Kidney glomerular epithelial cell (primary cell): ENCODE measurements at places on chromosomes 13 and 19.

GRCh38 chr19:12748489-12748888, 3.1 kb upstream of the BEST2 start:
- DNase-seq = no peak

DNA sequence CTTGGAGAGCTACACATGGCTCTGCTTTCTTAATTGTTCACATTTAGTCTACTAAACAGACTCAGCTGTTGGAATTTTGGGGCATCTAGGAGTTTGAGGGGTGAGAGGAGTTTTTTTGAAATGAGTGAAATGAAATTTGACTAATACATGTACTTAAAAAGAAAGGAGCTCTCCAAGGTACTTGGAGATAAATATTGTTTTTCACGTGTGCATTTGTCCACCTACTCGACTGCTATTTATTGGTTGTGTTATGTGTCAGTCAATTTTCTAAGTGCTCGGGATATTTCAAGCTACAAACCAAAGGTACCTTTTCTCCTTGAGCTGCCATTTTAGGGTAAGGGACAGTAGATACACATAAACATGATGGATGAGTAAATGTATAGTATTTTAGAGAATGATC, 697.0 kb downstream of the LIG4 start:
- no peak for DNase-seq

GRCh38 chr13:24035411-24035810, 125.1 kb upstream of the SPATA13 start:
- DNase-seq = no peak

- DNase-seq = no peak
These were observed 23.5 kb downstream of the SHANK1 start for GRCh38 chr19:50696094-50696483.

DNA sequence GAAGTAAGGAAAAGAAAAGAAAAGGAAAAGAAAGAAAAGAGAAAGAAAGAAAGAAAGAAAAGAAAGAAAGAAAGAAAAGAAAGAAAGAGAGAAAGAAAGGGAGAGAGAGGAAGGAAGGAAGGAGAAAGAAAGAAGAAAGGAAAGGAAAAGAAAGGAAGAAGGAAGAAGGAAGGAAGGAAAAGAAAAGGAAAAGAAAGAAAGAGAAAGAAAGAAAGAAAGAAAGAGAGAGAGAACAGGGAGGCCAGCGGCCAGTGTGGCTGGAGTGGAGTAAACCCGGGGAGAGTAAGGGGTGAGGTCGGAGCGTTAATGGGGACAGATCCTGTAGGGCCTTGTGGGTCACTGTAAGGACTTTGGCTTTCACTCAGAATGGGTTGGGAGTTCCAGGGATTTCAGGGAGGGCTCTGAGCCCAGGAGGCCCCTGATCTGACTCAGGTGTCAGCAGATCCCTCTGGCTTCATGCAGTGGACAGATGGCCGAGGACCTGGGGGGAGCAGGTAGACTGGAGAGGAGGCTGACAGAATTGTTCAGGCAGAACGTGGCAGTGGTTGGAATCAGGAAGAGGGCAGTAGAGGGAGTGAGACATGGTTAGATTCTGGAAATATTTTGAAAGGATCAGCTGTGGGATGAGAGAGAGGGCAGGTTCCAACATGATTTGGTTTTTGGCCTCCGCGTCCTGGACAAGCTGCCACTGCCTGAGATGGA, 19.8 kb upstream of the FXYD3 start:
- DNase-seq = no peak

DNA sequence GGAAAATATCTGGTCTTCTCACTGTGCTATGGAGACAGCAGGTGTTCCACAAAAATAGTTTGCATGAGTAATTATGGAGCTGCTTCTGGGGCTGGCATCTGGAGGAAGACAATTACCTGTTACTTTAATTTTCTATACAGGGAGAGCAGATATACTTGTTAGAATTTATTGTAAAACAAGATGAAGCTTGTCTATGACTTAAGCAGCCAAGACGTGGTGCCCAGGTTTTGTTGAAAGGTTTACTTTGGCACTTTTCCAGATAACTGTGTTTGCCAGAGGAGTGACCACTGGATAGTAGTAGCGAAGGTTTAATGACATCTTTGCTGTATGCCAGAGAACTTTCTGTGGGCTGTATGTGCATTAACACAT, 134.5 kb upstream of the KL start:
- no peak for DNase-seq

DNA sequence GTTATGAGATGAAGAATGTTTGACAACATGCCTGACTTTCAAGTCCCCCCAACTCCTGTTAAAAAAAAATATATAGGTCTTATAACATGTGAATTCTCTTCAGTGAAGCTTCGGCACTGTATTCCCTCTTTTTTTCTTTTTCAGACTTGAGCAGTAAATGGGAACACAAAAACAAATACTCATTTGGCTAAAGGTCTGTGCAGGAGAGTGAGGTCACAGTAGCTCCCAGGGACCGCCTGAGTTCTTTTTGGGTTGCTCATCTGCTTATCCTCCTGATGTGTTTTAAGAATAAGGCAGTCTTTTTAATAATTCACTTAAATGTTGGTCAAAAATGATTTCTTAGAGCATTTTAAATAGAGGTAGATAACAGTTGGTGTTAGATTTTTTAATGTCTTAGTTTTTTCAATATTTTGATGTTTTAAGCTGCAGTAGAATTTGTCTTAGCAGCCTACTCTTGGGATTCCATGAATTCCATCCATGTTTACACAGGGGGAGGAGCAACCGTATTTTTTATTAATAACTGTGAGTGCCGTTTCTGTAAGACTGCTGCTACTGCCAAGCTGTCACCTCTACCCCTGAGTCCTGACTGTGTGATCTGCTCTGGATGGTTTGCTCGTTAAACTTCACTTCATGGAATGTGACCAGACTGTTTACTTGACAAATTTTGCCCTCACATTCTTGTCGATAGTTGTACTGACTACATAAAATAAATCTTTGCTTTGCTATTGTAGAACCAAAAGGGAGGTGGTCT, 14.9 kb downstream of the HNRNPM start:
- DNase-seq = peak; percentile 62

DNA sequence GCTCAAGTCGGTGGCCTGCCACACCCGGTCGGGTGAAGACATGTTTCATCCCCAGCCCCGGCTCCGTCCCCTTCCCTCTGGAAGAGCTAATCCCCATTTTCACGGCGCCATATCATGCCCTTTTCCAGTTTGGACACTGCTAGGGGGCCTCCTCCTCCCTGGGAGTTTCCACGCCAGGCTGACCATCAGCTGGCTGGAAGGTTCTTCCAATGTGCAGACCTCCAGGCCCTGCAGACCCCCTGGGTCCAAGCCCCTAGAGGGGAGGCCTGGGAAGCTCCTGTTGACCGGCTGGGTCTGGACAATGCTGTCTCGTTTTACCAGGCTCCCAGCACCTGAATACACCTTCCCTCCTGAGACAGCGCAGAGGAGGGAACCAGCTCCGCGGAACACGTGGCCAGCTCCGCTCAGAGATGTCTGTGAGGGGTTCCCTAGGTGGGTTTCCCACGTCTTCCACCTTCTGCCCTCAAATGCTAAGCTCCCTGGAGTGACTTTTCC, 44.7 kb upstream of the RANBP3 start:
- DNase-seq = no peak

DNA sequence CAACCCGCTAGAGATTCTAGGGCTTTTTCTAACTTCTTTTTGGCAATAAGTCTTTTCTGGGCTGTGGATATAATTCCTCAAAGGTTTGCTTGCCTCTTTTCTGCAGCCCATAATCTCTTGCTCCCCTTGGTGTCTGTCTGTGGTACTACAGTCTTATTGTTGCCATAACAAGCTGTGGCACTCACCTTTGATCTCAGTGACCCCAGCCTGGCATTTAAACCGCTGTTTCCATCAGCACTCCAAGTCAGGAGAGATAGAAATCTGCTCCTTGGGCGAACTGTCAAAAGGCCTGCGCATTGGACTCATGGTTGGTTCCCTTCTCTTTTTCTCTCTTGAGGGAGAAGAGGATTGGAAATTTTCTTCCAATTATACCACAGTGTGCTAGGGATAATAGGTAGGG, 14.5 kb upstream of the MPHOSPH8 start:
- peak; percentile 6 for DNase-seq

GRCh38 chr13:105602956-105603670, 932.3 kb downstream of the EFNB2 start:
- no peak for DNase-seq

DNA sequence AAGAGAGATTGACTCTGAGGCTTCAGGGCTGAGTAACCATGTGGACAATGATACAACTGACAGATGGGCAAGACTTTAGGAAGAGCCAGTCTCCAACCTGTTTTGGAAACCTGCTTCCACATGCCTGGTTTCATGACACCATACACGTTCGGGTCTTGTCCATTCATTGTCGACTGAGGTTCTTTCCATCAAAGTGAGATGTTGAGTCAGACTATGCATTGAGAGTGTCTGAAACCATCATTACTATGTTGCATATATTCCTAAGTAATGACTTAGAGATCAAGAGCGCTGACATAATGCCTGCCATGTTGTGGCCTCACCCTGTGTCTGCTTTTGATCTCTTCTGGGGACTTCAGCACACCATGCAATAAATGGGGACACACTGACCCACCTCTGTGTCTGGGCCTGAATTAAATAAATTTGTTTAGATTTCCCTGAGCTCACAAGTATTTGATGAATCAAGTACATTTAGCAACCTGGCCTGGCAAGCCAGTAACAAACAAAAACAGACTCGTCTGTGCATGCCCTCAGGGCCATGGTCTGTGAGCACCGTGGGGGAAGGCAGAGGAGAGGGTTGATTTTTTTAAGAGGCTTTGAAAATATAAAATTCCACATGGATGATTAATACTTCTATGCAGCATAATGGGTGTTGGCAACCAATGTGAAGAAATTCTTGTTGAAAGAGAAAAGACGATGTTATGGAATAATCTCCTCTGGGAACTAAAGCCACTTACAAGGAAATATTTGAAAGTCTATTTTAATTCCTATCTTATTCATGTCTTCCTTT, 49.9 kb upstream of the UBAC2 start:
- peak; percentile 61 for DNase-seq

- DNase-seq = no peak
These were observed 24.6 kb downstream of the ARHGAP35 start for GRCh38 chr19:46885411-46885810.

GRCh38 chr13:39415008-39415802, 187.8 kb downstream of the LHFPL6 start:
- peak; percentile 34 for DNase-seq

DNA sequence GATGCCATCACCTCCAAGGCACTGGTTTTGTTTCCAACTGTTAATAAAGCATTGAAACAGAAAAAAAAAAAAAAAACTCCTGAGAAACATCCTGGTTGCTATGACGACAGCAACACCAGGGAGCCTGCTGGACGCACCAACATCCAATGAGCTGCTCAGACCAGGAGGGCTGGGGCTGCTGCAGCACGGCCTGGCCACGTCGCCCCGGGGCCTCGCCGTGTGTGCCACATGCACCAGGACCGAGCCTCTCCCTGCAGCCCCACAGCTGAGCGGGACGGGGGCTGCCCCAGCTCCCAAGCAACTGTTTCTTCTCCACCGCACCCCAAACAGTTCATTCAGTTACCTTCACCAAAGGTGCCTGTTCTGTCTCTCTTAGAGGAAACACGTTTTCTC, 54.5 kb downstream of the RASA3 start:
- DNase-seq = no peak

DNA sequence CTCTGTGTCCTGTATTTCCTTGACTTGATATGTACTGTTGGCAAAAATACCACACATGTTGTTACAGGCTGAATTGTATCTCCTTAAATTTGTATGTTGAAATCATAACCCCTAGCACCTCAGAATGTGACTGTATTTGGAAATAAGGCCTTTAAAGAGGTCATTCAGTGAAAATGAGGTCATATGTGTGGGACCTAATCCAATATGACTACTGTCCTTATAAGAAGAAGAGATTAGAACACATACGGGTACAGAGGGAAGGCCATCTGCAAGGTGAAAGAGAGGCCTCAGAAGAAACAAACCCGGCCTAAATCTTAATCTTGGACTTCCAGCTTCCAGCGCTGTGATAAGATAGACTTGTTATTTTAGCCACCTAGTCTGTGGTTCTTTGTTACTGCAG, 202.5 kb downstream of the NUFIP1 start:
- no peak for DNase-seq

DNA sequence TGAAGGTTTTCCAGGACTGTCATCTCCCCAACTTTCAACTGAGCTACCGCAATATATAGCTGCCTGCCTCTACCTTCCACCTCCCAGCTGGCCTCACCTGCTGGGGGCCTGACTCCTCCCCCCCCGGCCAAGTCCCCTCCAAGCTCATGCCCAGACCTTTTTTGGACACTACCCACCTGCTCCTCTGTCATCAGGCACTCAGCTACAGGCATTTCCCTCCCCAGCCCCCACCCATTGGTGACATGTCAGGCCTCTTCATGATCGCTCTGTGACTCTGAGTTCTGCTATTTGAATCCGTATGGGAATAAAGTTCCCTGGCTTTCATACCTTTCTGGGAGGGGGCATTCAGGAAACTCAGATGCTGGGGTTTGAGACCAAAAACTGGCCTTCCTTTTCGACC, 1.8 kb downstream of the PRKACA start:
- no peak for DNase-seq

GRCh38 chr13:46087481-46087880, 17.4 kb downstream of the CPB2 start:
- DNase-seq = no peak

- peak; percentile 7 for DNase-seq
These were observed 136.3 kb upstream of the SERP2 start for GRCh38 chr13:44237276-44237767.

- DNase-seq = no peak
These were observed 330.7 kb downstream of the PCDH20 start for GRCh38 chr13:61084988-61085387.

GRCh38 chr19:45668342-45668871, 386 bp downstream of the GIPR start:
- DNase-seq = no peak

DNA sequence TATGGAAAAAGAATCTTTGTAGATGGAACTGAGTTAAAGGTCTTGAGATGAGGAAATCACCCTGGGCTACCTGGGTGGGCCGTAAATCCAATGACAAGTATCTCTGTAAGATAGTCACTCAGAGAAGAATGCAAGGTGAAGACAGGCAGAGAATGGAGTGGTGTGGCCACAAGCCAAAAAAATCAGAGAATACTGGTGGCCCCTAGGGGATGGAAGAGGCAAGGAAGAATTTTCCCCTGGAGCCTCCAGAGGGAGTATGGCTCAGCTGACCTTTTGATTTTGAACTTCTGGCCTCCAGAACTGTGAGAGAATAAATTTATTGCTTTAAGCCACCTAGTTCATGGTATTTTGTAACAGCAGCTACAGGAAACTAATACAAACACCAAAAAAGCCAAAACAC, 32.7 kb upstream of the CSNK1A1L start:
- no peak for DNase-seq

DNA sequence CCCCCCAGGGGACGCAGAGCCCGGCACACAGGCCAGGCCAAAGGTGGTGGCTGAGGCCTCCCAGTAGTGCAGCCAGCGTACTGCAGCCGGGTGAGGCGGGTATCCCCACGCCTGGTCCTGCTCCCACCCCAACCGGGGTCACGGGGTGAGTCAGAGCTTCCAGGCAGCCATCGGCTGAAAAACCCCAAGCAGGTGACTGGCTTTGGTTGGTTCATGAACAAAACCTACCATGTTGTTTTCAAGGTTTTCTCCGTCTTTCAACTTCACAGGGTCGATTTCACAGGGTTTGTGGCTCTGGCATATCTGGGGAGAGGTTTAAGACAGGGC, 42.1 kb upstream of the C13orf46 start:
- DNase-seq = no peak

GRCh38 chr19:47839913-47840312, 18.2 kb downstream of the CRX start:
- peak; percentile 1 for DNase-seq
